ENCODE measurements at places on chromosomes 2 and 18.

DNA sequence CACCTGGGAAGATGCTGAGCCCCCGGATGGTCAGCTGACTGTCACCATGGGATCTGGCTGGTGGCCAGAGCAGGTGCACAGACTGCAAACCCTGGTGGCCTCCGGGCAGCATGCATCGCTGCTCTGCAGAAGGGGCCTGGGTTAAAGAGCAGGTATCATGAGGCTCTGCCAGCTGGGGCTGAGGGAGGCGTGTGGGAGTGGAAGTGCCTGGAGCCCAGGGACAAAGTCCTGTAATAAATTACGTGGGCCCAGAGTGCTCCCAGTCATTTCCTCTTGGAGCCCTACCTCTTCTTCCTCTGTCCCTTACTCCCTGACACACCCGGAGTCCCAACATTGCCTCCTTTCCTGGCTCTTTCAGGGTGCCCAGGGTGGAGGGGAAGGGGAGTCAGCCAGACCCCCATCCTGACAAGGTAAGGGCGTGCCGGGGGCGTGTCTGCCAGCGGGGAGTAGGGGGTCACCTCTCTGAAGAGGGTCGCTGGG is at the start of gene MYO7B:
Gene MYO7B, plus strand, starts transcription at position 262 of the 480 bp plus-strand sequence. CDS start 24,040 bp downstream, outside the sequence.
- no peak for DNase-seq

- no peak for DNase-seq
Measured at GRCh38 chr2:73237168-73237567, 3.1 kb downstream of the CCT7 start.

GRCh38 chr2:15650616-15651366 is 59.1 kb downstream of the DDX1 start:
- DNase-seq = no peak

GRCh38 chr18:6711467-6711866 is 18.0 kb upstream of the ARHGAP28 start:
- no peak for DNase-seq

DNA sequence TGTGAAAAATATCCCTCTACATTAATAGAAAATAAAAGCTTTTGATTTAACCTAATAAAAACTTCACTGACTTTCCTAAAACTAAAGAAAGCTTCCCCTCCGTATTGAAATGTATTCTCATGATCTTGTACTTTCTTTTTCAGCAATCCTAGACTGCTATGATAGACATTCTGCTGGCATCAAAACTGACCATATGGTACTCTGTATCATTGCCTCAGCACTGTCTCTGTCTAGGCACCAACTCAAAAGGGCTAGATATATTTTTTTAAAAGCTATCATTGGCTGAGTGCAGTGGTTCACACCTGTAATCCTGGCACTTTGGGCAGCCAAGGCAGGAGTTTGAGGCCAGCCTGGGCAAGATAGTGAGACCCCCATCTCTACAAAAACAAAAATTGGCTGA is 32.9 kb downstream of the CDKL4 start:
- DNase-seq = no peak

GRCh38 chr2:222427646-222428301 is 3.4 kb downstream of the SGPP2 start:
- no peak for DNase-seq

DNA sequence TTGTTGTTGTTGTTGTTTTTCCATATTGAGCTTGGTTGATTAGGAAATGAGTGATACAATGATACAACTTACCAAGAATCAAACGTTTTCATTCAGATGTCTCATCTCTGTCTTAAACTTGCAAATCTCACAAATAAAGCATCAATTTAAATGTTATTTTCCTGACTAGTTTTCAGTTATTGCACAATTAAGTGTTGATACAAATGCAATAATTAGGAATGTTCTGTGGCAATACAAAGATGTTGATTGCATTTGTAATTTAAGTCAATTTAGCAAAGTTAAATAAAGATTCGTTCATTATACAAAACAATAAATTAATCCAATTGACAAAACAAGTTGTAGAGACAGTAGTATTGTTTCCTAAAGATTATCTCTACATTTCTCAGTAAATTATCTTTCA is 392.3 kb upstream of the ZNF804A start:
- no peak for DNase-seq

- no peak for DNase-seq
Measured at GRCh38 chr2:229821316-229821715, 100.5 kb downstream of the TRIP12 start.

- no peak for DNase-seq
Measured at GRCh38 chr18:74826572-74826971, 228.9 kb downstream of the ZNF407 start.

DNA sequence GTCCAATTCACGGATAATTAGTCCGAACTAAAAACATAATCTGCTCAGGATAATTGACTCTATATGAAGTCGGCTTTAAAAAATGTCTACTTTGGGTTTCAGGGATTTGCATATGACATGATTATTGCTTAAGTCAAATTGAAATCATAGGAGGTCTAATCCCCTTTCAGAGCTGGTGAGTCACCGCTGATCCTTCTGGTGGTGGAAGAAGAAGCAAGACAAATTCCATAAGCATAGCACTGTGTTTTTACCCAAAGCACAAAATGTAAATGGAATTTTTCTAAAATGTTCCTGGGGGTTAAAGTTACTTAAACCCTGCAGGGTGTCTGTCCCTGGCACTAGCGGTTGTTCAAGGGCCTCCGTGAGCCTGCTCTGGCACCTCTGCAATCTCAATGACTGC is 460.2 kb downstream of the LRATD1 start:
- DNase-seq = no peak

- no peak for DNase-seq
Measured at GRCh38 chr2:47891369-47892337, 14.6 kb downstream of the FBXO11 start.

DNA sequence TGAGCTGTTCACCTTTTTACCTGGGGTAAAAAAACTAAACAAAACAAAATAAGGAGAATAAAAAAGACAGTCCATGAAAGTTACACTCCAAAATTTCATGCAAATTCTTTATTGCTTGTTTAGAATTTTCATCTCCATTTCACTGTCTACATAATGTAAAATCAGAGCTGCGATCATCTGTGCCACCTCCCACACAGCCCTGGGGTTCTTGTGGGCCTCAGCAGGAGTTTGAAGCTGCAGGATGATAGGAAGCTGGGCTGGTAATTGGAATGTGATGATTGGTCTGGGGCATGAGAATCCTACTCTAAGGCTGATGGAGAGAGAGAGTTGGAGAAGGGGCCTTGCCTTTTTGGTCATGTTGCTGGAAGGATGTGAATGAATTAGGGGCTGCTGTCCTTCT is 4.2 kb upstream of the LHCGR start:
- no peak for DNase-seq

- DNase-seq = no peak
Measured at GRCh38 chr2:190972213-190972612, 41.8 kb downstream of the STAT1 start.

- DNase-seq = no peak
Measured at GRCh38 chr2:142878031-142878678, 691 bp downstream of the KYNU start.

GRCh38 chr2:65955259-65955658 is 479.7 kb upstream of the MEIS1 start:
- DNase-seq = no peak

GRCh38 chr2:137287913-137288639 is 522.7 kb downstream of the THSD7B start:
- DNase-seq = no peak

DNA sequence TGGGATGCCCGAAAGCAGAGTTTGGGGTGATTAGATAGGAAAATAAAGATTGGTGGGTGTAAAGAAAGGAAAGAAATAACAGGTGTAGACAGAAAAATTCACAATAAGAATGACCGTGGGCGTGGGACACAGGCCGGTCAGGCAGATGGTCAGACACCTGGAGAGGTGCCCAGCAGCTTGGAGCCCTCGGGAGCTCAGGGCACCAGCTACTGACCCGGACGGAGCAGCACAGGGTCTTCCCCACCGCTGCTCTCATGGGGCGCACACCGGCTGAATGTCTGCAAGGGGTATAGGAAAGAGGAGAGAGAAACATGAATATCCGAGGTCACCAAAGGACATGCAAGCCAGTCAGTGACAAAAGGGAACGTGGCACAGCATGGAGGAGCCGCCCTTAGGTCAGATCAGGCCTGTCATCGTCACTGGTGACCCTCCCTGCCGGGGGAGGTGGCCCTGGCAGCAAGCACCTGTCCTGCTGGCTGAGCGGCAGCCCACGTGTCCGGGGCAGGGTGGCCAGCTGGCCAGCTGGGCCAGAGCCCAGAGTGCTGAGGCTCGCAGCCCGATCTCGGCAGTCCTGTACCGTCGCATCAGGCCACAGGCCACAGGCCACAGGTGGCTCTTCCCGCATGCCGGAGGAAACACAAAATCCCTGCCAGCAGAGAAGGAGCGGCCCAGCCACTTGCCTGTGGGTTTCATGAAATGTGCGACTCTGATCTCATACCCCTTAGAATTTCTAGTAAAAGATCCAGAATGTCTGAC is 112.0 kb upstream of the NDUFV2 start:
- DNase-seq = no peak

GRCh38 chr2:141508806-141509595 is 621.8 kb downstream of the LRP1B start:
- no peak for DNase-seq

- no peak for DNase-seq
Measured at GRCh38 chr18:50159654-50160046, 35.3 kb downstream of the MYO5B start.

DNA sequence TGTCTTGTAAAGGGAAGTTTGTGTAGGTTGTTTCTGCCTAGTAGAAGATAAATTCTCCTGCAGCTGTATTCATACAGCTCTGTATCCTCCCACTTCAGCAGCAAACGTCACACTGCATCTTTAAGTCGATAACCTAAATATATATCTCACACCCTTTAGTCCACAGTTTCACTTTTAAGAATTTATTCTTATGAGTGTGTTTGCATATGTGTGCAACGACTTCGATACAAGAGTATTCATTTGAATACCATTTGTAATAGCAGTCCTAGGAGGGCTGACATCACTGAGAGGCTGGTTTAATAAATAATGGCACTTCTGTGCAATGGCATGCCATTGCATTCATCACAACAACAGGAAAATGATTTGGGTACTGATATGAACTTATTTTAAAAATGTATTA is 63.8 kb upstream of the MSH6 start:
- DNase-seq = no peak

- no peak for DNase-seq
Measured at GRCh38 chr18:8890957-8891464, 185.7 kb downstream of the MTCL1 start.

DNA sequence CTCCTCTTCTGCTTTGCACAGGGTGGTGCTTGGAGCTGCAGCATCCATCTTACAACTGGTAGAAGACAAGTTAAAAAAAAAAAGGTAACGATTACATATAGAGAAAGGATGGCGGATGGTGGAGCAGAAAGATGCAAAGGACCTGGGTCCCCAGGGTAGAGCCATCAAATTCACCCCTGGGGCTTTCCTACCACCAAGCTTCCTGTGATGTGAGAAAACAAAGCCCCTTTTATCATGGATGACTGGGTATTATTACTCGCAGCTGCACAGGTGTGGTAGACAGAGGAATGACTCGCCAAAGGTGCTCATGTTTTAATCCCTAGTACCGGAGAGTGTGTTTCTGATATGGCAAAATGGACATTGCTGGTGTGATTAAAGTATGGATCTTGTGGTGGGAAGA is 1.3 kb upstream of the ACOXL start:
- no peak for DNase-seq

- DNase-seq = no peak
Measured at GRCh38 chr2:41894563-41895333, 153.1 kb upstream of the PKDCC start.

DNA sequence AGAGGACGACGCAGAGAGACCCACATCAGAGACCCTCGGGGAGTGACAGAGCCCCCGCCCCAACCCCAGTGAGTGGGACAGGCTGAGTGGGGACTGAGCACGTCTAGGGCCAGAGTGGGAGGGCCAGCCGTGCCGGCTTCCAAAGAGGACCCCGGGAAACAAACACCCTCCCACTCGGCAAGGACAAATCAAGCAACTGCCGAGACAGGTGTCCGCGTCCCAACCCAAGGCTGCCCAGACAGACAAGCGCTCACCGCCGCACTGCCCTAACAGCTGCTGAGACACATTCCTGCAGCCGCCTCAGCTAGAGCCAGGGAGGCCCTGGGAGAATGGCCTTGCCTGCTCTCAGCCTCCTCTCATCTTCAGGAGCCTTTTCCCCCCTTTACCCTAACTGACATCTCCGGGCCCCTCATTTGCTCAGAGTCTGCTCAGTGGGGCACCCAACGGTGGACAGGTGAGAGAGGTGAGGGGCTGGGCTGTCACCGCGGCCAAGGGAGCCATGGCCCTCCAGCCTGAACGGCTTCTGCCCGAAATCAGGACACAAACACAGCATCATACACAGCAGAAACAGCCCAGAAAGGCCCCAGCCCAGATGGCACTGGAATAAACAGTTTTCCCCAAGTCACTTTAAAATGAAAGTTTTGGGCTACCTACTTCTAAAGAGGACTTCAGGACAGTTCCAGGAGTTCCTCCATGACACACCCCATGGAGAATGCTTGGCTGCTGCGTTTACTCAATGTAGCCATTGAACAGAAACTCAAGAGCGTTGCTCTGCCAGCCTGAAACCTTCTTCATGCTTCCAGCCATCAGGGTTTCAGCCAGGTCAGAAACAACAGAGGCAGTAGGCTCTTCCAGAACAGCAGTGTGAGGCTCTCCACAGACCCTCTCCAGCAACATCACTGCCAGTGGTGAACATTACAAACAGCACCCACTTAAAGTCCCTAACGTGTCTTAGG is 23.6 kb downstream of the SLC66A2 start:
- no peak for DNase-seq

GRCh38 chr2:196163285-196163684 is 8.1 kb downstream of the STK17B start:
- no peak for DNase-seq

- no peak for DNase-seq
Measured at GRCh38 chr2:134466141-134466540, 212.3 kb downstream of the MGAT5 start.

- no peak for DNase-seq
Measured at GRCh38 chr2:144405982-144406788, 113.7 kb downstream of the ZEB2 start.

- DNase-seq = no peak
Measured at GRCh38 chr2:85119900-85120299, 13.3 kb upstream of the TCF7L1 start.

GRCh38 chr2:190205657-190206056 is 114.0 kb downstream of the HIBCH start:
- no peak for DNase-seq

DNA sequence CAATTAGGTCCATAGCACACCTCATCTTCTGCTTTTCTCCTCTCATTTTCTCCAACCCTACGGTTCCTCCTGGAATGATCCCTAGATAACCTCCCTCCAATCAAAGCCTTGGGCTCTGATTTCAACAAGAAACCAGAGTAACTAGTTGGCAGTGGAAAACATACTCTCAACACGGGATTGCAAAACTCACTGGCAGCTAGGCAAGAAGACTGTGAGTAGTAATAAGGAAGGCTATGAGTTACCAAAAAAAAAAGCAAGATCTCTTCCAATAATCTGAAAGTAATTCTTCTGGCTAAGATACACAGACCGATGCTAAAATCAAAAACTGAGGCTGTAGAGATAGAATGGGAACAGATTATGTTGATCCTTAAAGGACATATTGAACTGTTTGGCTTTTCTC is 28.4 kb upstream of the CCDC102B start:
- DNase-seq = no peak
